Aorta (tissue), 5 donors: ENCODE measurements at places on chromosomes 3 and 15. TPM values are rescaled to one million over a fixed set of nuclear protein-coding genes. Genes with fewer than 3 reads are reported as not detected.
A peak's percentile ranks its signal among the peaks of the same experiment; 100 is the strongest.

The GNAT1 gene
- not detected for total RNA-seq

The GOLGA8G gene
- not detected for total RNA-seq

DNA sequence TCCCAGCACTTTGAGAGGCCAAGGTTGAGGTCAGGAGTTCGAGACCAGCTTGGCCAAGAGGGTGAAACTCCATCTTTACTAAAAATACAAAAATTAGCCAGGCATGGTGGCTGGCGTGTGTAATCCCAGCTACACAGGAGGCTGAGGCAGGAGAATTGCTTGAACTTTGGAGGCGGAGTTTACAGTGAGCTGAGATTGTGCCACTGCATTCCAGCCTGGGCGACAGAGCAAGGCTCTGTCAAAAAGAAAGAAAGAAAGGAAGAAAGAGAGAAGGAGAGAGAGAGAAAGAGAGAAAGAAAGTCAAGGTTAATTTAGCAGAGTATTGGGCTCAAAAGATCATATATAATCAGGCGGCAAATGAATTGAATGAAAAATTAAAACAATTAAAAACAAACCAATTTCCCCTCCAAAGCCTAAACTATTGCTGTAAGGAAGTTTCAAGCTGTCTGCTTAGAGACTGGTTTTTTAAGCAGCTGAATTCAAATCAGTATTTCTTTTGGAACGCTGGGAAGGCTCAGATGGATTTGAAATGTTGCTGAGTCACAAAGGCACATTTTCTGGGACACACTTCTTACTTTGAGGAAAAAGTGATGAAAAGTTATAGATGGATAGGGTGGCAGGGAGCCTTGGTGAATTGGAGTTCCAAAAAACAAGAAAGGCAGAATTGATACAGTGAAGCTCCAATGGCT lies 81.3 kb upstream of the BHLHE40 start:
- peak; percentile 54 for DNase-seq

GRCh38 chr3:172103724-172104123 lies 64.3 kb downstream of the FNDC3B start:
- DNase-seq = no peak

DNA sequence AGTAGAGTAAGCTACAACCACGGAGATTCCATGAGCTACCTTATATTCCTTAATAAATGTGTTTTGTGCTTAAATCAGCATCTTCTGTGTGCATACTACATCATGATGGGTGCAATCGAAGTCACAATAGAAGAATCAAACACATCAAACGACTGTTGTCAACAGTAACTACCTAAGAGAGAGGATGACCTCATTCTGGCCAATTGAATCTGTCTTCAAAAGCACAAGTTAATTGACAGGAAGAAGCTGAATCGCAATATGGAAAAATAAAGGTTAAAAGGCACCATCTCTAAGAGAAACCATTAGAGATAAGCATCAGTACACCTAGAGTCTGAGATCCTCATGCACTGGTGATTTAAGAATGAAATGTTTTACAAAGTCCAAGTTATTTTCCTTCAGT lies 39.0 kb downstream of the CD200R1L start:
- DNase-seq = no peak

- DNase-seq = no peak
These were observed 319.6 kb downstream of the ZBTB20 start for GRCh38 chr3:114827495-114827894.

DNA sequence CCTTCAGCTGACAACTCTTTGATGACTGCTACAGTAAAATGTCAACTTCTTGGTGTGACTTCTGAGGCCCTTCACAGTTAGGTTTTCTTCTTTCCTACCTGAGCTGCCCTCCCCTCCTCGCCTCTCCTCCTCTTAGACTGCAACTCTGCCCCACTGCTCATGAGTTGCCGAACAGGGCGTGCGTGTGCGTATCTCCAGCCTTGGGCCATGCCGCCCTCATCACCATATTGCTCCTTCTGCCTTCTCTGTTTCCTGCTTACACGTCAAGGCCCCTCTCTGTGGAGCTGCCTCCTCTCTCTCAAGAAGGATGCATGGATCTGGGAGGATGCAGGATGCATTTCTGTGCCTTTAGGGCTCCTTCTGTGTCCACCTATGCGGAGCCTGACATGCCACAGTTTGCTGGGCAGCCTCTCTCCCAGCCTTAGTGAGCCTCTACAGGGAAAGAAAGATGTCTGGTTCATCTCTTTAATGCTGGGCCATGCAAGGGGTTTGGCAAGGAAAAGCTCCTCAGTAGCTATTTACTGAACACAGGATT lies 205.9 kb downstream of the RPLP1 start:
- DNase-seq = no peak

DNA sequence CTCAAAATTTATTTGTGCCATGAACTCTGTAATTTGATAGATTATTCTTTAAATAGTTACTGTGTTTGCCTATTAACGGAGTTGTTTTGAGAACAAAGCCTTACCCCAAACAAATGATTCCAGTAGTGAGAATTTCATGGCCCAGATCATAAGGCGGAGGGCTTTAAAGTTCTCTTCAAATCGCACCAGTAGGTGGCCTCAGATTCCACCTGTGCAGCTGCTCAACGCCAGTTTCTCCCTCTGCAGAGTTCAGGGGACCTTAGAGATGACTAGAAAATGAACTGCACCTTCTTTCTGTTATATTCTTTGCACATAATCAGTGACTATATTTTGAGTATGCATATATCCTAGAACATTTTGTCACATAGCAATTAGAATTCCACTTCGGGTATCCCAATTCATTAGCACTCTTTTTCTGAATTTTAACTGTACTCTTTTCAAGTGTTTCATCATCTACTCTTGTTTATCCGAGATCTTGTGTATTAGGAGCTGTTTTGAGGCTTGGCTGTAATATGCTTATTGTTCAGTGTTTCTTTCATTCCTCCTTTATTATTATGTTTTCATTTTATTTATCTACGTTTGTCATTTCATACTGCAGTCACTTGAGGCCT lies 232.6 kb upstream of the CHRM5 start:
- DNase-seq = no peak

DNA sequence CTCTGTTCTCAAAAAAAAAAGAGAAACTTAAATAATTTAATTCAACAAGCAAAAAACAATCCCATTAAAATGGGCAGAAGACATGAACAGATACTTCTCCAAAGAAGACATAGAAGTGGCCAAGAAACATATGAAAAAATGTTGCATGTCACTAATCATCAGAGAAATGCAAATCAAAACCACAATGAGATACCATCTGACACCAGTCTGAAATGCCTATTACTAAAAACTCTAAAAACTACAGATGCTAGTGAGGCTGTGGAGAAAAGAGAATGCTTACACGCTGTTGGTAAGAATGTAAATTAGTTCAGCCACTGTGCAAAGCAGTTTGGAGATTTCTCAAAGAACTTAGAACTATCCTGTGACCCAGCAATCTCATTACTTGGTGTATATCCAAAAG lies 382.9 kb downstream of the OTOL1 start:
- no peak for DNase-seq
